Urinary bladder (tissue), 4 donors: ENCODE measurements at places on chromosomes 13 and 19.

DNA sequence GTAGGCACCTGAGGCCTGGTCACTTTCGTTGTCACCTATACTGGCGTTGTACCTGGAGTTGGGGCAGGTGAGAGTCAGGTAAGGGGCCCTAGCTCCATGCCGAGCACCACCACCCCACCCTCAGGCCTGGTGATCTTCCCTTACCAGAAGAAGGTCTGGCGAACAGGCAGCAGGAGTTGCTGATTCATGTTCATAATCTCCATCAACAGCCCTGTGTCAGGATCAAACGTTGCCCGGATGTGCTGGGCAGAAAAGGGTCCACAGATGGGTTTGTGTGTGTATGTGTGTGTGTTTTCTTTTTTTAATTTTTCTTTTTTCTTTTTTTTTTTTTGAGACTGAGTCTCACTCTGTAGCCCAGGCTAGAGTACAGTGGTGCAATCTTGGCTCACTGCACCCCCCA, 14.3 kb downstream of the MAN2B1 start:
- no peak for DNase-seq

DNA sequence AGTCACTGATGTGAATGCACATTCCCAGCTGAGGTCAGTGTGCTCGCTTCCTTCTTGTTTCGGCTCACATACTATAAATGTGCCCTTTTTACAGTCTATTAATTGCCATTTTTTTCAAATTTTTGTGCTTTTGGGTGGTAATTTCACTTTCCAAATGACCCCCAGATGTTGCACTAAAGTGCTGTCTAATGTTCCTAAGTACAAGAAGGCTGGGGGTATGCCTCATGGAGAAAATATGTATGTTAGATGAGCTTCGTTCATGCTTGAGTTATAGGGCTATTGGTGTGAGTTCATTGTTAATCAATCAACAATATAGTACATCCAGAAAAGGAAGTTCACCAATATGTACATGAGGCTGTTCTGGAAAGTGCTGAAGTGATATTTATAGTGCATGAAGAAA, 84.7 kb downstream of the KL start:
- DNase-seq: no peak

DNA sequence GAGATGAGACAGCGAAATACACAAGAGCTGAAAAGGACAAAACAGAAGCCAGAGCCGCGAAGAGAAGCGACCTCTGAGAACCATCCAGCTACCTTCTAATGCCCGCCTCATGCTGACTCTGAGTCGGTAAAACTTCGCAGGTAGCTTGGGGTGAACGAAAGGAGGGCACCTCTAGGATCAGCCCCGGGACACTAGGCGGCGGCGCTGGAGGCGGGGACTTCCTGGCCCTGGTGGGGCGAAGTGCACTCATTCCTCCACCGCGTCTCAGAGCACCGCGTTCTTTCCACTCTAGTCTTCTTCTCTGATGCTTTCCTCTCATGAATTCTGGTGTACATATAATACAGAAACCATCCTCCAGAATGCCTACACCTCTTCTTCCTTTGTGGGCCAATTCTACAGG, 50.1 kb downstream of the KL start:
- DNase-seq: no peak

GRCh38 chr19:27672309-27673047, 1540.5 kb downstream of the UQCRFS1 start:
- DNase-seq: no peak

DNA sequence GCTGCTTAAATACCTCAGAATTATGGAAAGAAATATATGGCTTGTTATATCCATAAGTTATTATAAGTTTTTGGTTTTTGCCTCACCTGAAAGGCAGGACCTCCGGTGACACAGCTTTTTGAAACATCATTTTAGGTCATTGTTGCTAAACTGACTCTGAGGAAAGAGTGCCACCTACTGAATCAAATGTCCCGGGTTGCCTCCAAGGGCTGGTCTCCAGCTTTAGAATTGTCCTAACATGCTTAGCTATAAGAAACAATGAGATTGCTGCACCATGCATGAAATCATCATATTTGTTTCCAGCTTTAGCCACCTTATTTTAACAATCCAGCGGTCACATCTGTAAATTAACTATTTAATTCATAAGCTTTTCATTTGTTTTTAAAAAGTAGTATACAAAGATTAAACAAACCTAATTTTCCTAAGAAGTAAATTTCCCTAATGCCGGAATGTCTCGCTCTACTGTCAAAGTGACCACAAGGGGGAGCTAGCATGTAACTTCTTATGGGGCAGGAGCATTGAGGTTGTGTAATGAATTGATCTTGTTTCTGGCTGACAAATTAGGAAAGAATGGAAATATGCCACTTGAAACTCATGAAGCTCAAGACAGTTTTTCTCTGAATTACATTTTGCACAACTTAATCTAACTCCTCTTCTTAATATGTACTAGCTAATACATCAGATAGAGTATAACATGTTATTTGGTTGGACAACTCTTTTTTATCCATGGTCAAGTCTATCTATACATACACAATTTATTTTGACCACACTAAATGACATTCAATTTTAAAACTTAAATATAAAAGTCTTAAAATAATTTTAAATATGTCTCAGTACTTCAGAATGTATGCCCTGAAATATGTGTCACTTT, 6.7 kb upstream of the PCDH17 start:
- no peak for DNase-seq

- DNase-seq: no peak
These were observed 121.8 kb downstream of the STOML3 start for GRCh38 chr13:38868870-38869269.

DNA sequence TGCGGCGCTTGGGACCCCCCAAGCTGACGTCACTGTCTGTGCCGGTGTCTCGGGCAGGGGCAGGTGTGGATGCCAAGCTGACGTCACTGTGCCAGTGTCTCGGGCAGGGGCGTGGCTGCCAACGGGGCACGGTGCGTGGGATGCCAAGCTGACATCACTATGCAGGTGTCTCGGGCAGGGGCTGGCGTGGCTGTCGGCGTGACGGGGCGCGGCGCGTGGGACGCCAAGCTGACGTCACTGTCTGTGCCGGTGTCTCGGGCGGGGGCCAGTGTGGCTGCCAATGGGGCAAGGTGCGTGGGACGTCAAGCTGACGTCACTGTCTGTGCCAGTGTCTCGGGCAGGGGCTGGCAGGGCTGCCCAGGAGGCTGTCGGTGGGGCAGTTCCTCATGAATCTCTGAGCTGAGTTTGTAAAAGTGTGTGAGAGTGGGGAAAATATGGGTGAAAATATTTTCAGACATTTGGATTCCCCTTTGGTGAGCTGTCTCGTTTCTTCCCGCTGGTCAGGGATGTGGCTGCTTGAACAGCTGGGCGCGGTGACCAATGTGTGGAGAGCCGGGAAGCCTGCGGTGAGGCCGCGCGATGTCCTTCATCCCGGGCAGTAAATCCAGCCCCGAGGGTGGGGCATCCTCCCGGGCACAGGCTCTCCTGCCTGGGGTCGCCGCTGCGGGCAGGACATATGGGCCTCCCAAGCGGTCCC, 25.2 kb downstream of the MCF2L start:
- no peak for DNase-seq
